ENCODE measurements at places on chromosomes 6 and 20.

DNA sequence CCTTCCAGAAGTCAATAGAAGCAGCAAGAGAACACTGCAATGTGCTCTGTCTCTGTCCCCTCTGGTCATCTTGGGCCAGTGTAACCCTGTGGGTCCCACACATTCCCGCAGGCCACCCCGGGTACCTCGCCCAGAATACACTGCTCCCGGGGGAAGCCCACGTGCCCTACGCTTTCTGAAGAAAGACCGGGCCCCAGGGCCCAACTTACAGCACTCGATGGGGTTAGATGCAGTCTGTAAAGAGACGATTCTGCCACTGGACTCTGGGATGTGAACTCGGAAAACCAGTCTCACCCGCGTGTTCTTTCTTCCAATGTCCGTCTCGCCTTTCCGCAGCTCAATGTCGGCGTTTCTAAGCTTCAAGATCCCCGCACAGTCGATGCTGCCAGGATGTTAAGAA, 68.7 kb downstream of the NFATC2 start:
- DNase-seq = no peak

GRCh38 chr6:7865781-7866180, 44.8 kb downstream of the TXNDC5 start:
- no peak for DNase-seq

- no peak for DNase-seq
Observed at GRCh38 chr6:89237158-89237557, 20.0 kb upstream of the GABRR1 start.

GRCh38 chr6:150521482-150521881, 78.2 kb upstream of the PLEKHG1 start:
- DNase-seq = no peak

GRCh38 chr6:132392792-132393191, 8.5 kb downstream of the MOXD1 start:
- DNase-seq = no peak

DNA sequence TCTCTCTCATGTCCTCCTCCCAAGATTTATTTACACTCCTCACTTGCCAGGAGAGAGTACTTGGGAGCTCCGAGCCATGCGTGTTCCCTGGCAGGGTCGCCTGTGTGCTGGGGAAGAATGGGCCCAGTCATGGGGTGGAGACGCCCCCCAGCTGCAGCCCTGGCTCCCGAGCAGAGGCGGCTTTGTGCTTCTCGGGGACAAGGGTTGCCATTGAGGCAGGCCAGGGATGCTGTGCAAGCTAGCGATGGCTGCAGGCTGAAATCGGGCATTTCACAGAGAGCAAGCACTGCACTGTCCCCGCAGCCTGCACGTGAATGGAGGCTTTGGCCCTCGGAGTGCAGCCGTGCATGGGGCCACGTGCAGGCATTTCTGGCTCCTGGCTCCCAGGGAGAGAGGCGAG, 23.8 kb downstream of the PHACTR3 start:
- DNase-seq = no peak

All from NCI-H2171 (cell line).